ENCODE measurements at places on chromosomes 7 and 10.

- no peak for DNase-seq
Observed at GRCh38 chr7:158858592-158859503, 2.5 kb downstream of the DYNC2I1 start.

DNA sequence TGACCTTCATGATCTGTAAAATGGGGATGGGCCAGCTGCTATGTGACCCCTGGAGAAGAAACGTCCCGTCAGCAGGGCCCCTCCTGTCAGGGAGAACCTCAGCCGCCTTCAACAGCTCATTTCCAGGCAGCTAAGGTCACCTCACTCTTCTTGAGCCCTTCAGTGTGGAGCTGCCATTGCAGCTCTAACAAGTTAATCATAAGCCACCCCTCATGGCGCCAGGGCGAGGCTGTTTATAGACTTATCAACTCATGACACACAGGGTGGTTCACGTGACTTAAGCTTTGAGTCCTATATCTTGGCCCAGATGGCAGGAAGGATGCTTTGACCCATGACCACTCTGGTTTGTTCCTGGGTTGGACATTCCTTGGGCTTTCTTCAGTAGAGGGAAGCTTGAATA, 315.1 kb downstream of the TNS3 start:
- no peak for DNase-seq

DNA sequence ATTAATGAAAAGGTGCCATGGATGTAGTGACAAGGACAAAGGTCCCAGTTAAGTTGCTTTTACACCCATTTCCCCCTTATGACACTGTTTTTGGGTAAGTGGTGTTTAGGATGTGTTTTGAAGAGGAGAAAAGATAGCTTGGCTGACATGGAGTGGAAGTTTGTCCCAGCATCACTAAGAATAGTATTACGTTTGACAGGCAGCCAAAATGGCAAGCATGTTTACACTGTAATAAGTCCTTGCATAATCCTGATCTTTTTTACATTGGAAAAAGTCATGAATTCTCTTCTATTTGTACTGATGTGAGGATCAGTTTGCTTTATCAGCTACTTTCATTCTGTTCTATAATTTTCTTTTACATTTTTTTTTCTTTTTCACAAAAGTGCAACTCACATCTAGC, 137.8 kb downstream of the CHRM2 start:
- no peak for DNase-seq

DNA sequence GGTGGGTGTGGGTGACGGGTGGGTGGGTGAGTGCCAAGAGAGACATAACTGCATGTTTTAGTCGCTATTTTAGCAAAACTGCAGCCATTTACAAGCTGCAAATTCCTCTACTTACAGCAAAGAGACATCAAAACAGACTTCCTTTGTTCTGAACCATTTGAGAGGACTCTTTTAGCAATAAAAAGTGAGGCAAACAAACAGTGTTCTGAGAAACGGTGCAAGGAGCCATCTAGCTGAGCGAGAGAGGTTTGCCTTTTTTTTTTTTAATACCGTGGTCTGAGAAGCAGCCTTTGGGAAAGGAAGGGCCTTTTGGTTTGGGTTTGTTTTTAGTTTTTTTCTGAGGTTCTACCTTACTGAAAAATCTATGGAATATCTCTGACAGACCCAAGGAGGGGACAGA, 62.9 kb downstream of the SCRN1 start:
- no peak for DNase-seq

DNA sequence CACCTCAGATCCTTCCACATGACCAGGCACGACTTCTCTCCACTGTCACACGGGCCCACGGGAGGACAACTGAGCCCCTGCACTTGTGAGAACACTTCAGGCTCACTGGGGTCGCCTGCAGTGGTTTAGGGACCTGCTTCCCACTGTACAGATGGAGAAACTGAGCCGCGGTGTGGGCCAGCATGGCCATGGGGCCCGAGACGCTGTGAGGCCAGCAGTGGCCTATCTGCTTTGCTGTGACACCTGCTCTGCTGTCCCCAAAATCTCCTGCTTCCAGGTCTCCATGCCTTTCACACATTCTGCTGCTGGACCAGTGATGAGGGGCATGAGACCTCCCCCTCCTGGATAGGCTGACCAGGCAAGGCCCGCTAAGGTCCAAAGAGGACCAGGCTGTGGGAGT, 75.8 kb upstream of the PAX2 start:
- DNase-seq = no peak

- DNase-seq = no peak
Observed at GRCh38 chr10:5971315-5971832, 6.0 kb downstream of the IL15RA start.

- DNase-seq = peak; percentile 37
Observed at GRCh38 chr10:49649294-49649693, 30.2 kb upstream of the C10orf53 start.
